ENCODE measurements at places on chromosomes 4 and X.

- DNase-seq = no peak
These were observed 531.9 kb downstream of the INPP4B start for GRCh38 chr4:142314247-142314646.

DNA sequence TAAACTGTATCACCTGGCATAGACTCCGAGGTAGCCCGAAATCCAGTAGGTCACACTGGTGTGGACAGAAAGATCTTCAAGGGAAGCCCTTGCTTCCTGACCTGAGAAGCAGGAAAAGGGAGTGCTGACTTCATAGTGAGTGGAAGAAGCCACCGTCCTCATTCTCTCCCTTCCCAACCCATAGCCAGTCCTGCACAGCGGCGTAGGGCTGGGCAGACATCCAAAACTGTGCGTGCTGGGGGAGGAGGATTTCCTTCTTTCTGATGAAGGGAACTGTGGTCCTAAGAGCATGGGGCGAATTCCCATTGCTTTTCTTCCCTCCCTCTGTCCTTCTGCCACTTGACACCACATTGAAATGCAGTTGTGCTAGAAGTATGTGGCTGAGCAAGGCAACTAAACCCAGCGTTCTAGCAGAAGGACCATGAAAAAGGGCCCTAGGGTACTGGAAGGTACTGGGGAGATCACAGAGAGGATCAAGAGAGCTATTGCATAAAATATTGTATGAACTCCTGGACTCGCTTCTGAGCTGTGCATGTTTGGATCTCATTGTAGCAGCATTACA is 66.9 kb downstream of the STOX2 start:
- DNase-seq = no peak

DNA sequence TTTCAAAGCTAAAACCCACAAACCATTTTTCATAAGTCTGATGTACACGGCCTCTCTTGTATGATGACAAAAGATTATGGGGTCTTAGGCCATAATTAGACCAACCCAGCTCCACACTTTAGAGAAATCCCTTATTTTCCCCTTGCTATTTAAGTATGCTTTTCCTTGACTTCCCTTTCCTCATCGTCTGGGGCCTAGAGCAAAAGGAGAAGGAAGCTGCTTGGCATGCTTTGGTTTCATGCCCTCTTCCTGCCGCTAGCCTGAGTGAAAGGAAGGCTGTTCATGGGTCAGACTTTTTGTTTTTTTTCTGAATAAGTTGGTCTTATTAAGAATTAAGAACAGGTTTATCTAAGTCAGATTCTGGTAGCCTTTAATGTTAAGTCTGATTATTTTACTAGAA is 10.6 kb upstream of the RASGEF1B start:
- DNase-seq = no peak

DNA sequence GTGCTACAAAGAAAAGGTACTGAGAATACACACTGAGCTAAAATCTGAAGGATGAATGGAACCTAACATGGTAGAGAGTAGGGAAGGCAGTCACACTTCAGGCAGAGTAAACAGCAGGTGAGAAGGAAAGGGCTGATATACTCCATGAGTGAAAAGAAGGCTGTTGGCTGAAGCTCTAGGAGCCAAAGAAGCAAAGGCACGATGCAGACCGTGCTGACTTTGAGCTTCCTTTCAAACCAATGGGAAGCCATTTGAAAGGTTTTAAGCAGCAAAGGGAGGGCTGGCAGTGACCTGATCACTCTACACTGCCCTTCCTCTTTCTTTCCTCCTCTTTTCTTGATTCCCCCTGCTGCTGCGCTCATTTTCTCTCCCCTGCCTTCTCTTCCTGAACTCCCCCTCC is 66.4 kb downstream of the TMEM154 start:
- no peak for DNase-seq

- DNase-seq = no peak
These were observed 857.0 kb upstream of the HTR2C start for GRCh38 chrX:113726898-113727297.

- DNase-seq = no peak
These were observed 2.9 kb upstream of the MND1 start for GRCh38 chr4:153341575-153342090.

DNA sequence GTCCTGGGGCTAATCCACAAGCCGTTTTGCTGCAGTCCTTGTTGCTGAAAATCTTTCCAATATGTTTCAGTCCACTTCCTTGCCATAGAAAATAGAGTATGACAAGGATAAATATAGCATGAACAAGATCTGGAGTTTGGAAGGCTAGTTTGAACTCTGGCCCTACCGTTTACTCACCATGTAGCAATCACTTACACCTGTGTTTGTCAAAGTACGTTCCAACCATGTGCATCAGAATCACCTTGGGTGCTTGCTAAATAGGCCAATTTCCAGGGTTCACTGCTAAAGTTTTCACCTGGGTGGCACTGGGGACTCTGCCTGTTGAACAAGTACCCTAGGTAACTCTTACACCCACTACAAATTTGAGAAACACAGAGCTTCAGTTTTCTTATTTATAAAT is 188.9 kb downstream of the ENOX2 start:
- DNase-seq = no peak

GRCh38 chrX:53321230-53321942 is 40.0 kb upstream of the IQSEC2 start:
- no peak for DNase-seq

DNA sequence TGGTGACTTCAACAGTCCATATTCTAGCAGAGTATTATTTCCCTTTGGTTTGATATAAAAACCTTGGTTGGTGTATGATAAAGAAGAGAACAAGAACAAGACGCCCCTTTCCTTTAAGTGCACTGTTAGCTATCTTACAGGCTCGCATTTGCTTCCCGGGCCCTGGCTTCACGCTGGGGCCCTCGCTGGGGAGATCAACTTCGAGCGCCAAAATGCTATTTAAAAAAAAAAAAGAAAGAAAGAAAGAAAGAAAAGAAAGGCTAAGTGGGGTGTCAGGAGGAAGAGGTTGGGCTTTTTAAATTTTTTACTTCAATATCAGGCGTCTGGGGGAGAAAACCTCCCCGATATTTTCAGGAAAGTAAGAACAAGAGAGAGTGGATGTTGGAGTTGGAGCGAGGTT is 11.7 kb downstream of the ARX start:
- no peak for DNase-seq

Data from stimulated activated CD8-positive, alpha-beta memory T cell treated with anti-CD3 and anti-CD28 coated beads, Interleukin-15, amount 100 ng/mL, for 4 hours (primary cell).